ENCODE measurements at places on chromosomes 6 and 20.

- no peak for DNase-seq
These were observed 102.8 kb downstream of the ERMARD start for GRCh38 chr6:169854083-169854725.

- DNase-seq, result no peak
These were observed 23.6 kb downstream of the CSNK2A1 start for GRCh38 chr20:519999-520398.

- DNase-seq, result peak; percentile 12
These were observed 222.0 kb upstream of the SYNCRIP start for GRCh38 chr6:85864453-85865401.

DNA sequence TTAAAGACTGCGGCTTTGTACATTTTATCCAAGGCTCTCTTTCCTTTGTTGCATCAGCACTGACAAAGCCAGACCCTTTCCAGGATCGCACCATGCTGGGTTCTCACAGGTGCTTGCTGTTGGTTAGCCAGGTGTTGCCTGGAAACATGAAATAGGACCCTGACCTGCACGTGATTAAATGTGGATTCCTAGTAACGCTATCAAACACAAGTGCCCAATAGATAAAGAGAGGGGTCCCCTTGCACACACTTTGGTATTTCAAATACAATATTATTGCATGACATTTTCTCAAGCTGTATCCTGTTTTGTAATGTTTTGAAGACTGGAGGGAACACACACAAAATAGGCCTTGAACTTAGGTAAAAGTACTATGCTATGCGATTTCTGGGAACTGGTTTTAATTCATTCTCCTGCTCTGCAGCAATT is 73.3 kb downstream of the AKAP12 start:
- DNase-seq, result no peak

DNA sequence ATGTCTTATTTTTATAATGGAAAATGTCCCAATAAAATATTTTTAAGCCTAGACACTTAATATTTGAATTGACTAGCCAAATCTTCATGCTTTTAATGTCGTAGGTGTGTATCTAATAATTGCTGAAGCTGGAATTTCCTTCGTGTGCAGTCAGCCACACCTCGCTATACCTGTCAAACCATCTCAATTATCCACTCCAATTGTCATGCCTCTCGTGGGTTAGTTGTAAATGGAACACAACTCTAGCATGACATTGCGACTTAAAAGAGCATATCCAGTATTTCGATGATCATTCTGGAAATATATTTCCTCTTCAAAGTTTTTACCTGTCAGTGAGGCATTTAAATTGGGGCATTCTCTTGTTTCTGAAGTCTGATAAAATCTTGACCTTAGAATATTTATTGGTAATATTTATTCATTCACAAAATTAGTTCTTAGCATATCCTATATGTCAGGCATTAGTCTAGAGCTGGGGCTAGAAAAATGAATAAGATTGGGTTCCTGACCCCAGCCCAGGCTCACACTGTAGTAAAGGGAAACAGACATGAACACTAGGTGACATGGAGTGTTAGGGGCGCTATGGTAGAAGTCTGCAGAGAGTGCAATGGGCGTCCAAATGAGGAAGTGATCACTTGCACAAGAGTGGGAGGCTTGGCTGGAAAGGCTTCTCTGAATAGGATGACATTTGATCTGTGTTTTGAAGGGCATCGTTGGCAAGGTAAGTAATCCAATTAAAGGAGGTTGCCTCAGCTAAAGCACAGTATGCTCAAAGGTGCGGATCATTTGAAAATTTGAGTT is 11.0 kb upstream of the CFAP206 start:
- DNase-seq, result no peak

DNA sequence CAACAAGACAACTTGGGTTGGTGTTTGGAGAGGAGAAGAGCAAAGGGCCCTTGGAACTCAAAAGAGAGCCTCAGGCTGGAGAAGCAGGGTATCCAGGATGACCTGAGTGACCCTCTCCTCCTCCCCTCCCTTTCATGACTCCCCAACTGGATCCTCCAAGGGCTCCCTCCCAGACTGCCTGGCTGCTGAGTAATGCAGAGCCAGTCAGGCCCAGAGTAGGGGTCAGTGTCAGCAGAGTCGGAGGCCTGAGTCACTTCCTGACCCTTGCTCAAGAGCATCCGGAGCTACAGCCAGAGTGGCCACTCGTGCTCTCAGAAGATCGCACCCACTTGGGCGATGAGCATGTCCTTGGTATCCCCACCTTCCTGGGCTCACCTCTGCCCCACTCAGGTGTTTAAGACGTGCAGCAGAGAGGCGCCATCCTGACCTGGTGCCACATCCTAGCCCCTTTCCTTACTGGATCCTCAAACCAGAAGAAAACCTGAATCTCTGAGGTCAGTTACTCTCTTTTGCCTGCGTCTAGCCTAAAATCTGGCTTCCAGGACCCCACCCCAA is 2.8 kb upstream of the MAPK13 start:
- peak; percentile 86 for DNase-seq

DNA sequence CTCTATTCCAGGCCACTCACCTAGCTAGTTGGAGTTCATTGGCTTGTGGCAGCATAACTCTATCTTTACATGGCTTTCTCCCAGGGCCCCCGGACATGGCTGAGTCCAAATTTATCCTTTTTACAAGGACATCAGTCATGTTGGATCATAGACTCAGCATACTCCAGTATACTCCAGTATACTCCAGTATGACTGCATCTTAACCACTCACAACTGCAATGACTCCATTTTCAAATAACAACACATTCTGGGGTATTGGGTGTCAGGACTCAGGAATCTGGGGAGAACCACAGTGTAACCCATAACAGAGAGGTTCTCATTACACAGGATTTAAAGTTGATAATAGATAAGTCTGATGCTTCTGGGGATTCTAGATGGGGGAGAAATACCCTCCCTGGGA is 53.8 kb upstream of the TSHZ2 start:
- DNase-seq, result no peak

- no peak for DNase-seq
These were observed 170.2 kb downstream of the PACRG start for GRCh38 chr6:162898011-162898410.

DNA sequence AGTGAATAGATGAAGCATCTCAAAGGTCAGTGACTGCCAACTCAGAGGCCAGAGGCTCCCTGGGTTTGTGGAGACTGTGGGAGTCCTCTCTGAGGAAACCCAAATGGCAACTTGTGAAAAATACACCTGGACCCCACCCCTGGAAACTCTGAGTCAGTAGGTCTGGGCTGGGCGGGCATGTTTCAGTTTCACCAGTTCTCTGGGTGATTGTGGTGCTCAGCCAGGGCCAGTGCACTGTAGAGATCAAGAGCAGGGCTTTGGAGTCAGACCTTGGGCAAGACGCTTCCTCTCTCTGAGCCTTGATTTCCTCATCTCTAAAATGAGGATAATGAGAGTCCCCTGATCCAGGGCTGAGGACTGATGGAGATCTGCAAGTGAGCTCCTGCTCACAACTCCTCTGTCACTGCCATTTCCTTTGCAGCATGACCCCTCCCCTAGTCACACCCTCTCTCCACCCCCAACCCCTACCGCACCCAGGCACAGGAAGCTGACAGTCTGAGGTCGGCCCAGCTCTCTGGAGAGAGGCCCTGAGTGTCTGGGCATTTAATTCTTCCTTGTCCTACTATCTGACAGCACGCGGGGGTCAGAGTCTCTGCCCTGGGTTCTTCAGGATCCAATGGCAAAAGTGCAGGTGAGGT is 5.1 kb downstream of the DEF6 start:
- DNase-seq, result no peak

GRCh38 chr6:52435345-52435744 is 15.2 kb downstream of the EFHC1 start:
- no peak for DNase-seq

GRCh38 chr6:82245376-82245775 is 2.2 kb downstream of the IBTK start:
- no peak for DNase-seq

DNA sequence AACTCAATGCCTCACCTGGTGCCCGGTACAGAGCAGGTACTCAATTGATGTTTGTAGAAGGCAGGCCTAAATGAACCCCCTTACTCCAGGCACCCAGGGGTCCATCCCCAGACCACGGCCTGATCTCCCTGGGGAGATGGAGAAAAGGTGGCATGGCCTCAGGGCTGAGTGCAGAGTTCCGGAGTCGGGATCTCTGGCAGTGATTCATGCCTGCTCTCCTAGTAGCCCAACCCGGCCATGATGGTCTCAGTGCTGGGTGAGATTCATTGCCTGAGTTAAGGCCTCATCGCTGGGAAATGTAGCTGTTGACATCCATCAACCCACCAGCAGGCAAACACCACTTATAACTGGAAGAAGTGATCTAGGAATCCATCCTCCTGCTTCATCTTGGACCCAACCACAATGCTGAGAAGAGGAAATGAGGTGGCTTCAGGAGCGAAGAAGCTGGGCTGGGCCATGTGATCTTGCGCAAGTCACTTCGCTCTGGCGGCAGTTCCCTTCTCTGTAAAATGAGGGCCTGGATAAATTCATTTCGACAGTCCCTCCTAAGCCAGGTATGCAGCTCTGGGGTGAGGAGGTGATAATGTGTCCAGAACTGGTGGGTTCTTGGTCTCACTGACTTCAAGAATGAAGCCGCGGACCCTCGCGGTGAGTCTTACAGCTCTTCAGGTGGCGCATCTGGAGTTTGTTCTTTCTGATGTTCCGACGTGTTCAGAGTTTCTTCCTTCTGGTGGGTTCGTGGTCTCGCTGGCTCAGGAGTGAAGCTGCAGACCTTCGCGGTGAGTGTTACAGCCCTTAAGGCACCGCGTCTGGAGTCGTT is 24.7 kb downstream of the ETV7 start:
- no peak for DNase-seq

- DNase-seq, result no peak
These were observed 157.7 kb upstream of the AKAP12 start for GRCh38 chr6:151082079-151082478.

DNA sequence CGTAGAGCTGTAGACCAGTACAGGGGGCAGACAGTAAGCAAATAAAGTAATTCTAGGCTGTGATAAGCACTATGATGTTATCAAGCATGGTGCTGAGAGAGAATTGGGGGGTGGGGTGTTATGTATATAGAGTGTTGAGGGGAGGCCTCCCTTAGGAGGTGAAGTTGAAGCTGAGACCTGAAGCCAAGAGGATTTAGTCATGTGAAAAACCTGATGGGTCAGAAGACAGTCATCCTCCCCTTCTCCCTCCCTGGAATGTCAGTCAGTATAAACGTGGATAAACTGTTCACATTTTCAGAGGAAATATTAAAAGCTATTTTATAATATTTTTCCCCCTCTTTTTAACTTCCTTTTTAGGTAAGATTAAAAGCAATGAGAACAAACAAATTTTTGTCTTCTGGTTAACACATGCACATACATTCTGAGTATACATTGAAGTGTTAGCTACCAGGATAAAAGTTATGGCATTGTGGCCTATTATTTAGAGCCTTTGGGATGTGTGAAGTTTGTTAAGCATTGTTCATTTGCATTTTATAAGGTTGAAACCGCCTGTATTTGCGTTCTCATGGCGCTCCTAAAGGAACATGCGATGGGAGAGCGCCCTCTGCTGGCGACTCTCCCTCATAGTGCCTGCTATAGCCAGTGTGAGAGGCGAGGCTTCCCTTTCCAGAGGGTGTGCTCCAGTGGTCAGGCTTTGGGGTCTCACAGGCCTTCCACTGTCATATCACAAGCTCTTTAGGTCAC is 35.4 kb upstream of the MAPK13 start:
- peak; percentile 51 for DNase-seq

- no peak for DNase-seq
These were observed 37.8 kb upstream of the MARCKS start for GRCh38 chr6:113819169-113819830.

DNA sequence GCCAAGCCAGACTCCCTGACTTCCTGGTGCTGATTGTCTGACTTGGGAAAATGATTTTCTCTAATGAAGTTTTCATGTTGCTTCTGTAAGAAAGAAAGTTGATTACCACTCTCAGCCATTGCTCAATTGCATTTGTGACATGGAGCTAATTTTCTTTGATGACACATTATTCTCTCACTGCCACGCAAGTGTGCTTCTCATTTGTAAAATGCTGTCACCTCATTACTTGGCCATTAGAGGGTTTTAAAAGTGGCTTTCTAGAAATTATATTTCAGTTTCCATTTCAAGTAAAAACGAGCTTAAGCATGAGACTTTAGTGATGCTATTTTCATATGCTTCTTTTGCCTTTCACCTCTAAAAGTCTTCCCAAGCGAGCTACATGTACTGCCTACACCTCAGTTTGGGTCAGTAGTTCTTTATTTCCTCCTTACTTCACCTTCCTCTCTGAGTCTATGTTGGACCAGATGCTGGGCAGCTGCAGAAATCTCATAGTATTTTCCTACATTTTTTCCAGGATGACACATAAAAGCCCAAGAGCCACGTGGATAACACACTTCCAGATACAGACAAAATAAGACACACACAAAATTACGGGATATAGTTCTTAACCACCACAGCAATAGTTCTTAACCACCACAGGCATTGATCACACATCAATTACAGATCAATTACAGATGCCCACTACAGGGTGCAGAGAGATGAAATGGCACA is 6.3 kb upstream of the FAM210B start:
- DNase-seq, result no peak

DNA sequence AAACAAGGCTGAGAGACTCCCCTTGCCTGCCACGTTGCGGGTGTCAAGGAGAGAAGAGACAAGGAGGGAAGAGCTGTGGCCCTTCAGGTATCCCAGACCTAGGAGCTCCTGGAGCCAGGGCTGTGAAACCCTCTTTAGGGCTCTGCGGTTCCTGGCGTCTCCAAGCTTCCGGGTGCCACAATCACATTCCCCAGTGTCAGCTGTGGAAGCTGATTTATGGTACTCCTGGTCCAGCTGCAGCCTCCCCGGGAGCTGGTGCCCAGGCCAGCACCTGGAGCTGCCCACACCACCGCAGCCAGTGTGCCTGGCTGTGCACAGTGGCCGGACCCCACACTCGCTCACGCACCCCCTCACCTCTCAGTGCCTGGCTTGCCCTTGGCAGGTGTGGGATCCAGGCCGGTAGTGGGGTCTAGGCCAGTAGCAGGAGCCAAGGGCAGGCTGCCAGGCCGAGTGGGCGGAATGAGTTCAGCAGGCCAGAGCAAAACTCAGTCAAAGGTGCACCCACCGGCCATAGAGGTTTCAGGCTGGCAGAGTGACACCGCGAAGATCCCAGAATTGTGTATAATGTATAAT is 58.9 kb upstream of the L3MBTL3 start:
- DNase-seq, result no peak

DNA sequence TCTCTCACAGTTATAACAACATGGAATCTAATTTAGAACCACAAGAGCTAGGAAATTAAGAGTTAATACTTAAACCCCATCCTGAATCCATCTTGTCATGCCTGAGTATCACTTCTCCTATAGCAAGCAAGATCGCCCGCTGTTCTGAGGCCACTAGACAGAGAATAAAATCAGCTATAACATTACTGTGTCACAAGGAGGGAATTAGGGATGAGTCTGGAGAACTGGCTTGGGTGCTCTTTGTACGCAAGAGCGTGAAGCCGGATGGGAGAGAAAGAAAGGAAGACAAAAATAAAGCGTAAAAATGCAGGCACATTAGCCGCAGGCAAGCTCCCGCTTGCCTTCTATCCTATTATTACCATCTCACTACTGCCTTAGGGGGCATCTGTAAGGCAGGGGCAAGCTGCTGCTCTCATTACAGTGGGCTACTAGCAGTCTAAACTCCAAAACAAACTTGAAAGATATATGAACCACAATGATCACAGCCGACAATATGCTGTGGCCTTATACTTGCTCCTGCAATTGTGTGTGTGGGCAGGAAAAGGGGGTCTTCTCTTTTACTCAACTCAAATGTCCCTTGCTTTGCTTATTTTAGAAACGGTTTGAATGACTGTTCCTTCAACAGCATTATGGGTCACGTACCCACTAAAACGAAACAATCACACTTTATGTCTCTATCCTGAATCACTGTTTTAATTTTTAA is 81.9 kb downstream of the GJA10 start:
- DNase-seq, result no peak
